Right hindlimb (tissue), 1 donor: ENCODE measurements at places on chromosomes 1 and 21.
A peak's percentile ranks its signal among the peaks of the same experiment; 100 is the strongest.

- DNase-seq = no peak
These were observed 8.2 kb downstream of the P3H1 start for GRCh38 chr1:42758641-42759040.

GRCh38 chr1:30707412-30708360, 15.7 kb downstream of the MATN1 start:
- peak; percentile 87 for DNase-seq

DNA sequence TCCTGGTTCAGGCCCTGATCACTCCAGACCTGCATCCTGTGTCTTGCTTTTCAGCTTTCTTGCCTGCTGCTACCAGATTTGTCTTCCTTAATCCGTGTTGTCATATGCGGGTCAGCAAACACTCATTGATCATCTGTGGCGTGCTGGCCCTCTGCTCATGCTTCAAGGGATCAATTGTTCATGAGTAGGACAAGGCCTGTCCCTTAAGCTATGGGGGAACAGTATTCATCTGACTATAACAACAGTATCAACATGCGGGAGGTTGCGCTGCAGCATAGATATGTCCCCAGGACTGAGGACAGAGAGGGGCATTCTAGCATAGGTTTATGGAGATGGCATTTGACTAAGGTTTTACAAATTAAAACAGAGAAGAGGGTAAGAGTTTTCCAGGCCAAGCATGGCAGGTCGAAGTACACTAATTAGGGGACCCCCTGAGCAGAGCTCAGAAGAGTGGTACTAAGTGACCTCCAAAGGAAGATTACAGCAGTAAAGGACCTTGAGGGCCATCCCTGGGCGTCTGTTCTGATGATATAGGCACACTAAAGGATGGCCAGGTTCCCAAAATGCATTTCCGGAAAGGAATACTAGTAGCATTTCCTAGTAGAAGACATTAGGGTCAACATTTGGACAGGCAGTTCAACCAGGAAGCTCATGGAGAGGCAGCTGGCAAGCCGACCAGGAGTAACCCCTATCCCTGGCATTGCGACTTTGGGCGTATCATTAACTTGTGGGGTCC, 811 bp upstream of the ZNF672 start:
- no peak for DNase-seq

- no peak for DNase-seq
These were observed 116.7 kb upstream of the GRIK3 start for GRCh38 chr1:37150986-37151385.

GRCh38 chr1:94865360-94865759, 45.2 kb downstream of the SLC44A3 start:
- peak; percentile 48 for DNase-seq
